ENCODE measurements at places on chromosomes 7 and 10.

DNA sequence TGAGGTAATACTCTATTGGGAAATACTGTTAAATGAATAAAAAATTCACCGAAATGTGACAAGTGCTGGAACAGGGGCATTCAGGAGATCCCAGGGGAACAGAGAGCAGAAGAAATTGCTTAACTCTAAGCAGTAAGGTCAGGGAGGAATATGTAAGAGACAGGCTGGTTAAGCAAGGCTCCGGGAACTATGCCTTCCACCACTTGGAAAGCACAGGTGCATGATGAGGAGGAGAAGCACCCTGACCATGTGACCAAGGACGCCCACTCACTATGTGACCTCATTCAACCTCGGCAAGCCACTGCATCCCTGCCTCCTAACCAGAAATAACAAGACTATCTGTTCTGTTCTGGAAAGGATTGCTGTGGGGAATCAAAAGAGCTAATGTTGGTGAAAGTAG lies 218.4 kb downstream of the ELMO1 start:
- DNase-seq = peak; percentile 76

DNA sequence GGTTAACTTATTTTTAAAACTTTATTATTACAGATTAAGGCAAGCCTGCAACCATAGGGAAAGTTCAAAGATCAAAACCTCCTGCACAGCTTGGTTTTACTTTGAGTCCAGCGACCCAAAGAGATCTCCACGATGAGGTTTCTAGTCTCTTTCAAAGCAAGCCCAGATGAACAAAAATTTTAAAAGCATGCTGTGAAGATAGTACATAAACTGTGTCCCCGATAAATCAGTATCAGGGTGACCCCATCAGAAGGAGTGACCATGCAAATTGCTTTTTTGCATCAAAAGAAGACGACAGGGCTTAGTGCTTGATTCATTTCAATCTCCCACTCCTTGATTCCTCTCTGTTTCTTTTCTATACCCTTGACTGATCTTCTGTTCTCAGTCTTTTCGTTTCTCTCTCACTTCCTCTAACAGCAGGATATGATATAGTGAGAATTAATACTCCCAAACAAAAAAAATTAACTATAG lies 16.0 kb upstream of the DNTT start:
- no peak for DNase-seq

DNA sequence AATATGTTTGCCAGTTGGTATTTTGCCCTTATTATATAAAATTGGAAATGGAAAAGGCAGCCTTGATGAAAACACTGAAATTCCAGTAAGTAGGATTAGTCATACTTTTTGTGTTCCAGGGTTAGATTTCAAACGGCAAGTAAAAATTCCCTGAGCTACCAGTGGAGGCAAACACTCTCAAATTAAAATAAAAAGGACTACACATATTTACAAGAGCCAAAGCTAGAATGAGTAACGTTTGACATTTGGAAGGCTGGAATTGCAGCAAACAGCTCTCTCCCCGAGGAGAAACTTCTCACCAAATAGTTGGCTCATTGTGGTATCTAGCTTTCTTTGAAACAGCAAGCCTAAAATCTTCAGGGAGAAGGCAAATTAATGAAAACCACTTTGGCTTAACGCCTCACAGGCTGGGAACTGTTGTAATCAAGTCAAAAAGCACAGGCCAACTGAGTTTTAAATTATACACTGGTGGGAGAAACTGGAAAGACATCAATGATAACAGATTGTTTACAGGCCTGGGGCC lies 288.4 kb downstream of the SNX13 start:
- DNase-seq = no peak

DNA sequence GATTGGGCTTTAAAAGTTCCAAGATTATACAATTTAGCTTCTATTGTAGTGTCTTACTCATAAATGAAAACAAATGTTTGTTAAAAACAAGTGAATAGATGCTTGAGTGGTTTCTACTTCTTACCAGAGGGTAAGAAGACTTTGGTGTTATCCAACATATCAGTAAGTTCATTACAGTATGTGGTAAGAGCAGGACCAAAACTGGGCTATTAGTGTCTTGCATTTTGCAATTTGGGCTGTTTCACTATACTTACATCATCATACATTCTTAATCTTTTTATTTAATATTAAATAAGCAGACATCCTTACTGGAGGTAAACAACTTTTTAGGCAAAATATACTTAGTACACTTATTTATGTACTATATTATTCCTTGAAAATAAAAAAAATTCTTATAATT lies 248.4 kb upstream of the HGF start:
- DNase-seq = no peak

DNA sequence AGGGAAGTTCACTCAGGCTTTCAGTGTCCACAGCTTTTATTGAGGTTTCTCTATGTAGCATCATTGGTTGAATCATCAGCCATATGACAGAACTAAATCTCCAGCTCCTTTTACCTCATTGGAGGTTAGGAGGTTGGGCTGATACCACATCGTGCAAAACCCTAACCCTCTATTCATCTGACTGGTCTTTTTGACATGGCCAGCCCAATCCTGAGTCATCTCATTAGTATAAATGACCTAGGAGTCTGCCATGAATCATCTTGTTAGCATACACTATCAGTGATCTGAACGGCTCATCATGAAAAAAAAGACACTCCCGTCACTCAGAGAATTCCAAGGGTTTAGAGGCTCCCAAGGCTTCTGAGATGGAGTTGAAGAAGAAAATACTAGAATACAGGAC lies 669.8 kb upstream of the POT1 start:
- DNase-seq = no peak

- DNase-seq = peak; percentile 81
Measured at GRCh38 chr10:43390759-43391158, 18.2 kb downstream of the HNRNPF start.

- DNase-seq = no peak
Measured at GRCh38 chr7:112065758-112066157, 140.4 kb downstream of the DOCK4 start.

GRCh38 chr10:70912556-70912955 lies 24.2 kb upstream of the PCBD1 start:
- DNase-seq = no peak

DNA sequence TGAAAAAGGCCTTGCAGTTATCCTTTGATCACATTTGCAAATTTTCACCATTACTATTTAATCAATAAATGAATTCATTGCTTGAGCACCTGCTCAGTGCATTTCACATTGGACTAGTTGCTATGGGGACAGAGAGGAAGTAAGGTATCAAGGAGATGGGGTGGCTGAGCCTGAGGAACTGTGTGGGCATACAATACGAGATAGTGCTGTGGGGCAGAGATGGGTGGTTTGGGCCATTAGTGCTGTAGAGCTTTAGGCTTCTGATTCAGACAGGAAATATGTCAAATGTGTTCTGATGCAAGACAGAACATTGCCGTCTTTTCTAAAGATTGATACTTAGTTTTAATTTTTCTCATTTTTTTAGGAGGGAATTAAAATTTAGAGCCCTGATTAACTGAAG lies 13.2 kb downstream of the ITGB8 start:
- no peak for DNase-seq

DNA sequence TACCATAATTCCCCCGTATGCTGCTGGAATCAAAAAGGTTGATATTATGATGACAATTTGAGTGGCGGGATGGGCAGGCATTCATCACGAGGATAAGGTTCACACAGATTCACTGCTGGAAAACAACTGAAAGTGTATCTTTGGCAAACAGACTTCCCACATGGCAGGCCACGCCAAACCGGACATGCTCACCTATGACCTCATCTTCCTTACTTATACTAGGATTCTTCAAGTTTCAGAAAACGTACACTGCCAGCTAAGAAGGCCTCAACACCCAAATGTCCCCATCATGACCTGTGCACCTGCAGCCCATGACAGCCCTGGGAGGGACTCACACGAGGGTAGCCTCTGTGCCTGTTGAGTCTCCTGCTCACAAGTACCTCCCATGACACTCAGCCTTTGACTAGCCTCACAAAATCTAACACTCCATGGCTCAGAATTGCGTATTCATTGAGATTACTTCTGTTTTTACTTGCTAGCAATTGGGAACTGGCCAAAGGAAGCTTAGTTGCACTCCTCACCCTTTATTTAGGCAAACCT lies 259.0 kb upstream of the GHITM start:
- DNase-seq = no peak

GRCh38 chr10:70571636-70572439 lies 30.7 kb downstream of the PRF1 start:
- no peak for DNase-seq

GRCh38 chr10:133529576-133529946 lies 2.4 kb downstream of the CYP2E1 start:
- no peak for DNase-seq

GRCh38 chr10:83820033-83820432 lies 319.3 kb upstream of the GHITM start:
- no peak for DNase-seq

- no peak for DNase-seq
Measured at GRCh38 chr10:14244147-14244546, 86.6 kb downstream of the FRMD4A start.

DNA sequence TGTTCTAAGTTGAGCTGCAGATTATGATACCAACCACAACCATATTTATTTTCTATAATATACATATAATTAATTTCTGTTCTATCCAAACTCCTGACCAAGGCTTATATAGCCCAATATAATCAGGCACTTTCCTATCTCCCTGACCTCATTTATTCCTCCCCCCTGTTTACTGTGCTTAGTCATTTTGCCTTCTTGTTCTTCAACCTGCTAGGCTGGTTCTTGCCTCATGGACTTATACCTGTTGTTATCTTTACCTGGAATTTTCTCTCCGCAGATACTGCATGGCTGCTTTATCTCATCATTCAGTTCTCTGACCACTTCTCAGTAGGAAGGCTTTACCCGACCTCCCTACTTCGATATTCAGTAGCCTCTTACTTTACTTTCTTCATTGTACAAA lies 24.9 kb upstream of the FAM3C start:
- DNase-seq = no peak

DNA sequence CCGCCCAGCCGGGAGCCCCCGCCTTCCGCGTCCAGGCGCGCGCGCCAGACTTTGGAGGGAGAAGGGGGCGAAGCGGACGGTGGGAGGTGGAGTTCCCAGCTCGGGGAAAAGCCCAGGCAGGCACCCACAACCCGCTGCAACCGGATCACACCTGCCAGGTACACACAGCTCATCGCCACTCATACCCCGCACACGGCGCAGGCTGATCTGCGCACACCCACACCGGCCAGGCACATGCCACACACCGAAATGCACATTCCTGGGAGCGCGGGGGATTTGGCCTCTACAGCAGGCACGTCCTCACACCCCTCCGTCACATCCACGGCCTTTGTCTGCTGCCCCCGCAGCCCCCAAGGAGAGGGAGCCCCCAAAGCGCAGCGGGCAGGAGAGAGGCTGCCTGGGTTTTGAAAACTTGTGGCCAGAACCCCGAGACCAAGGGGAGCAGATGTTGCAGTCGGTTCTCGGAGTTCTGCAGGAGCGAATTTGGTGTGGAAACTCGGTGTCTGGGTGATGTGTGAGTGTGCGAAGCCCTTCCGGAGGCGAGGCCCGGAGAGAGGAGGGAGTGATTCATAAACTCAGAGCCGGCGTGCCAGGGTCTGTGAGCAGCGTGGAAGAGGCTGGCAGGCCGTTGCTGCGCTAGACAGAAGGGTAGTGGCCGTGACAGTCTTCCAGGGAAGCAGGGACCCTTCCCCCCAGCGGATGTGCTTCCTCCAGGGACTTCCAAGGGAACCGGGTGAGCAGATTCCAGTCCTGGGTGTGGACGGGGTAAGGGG lies 734 bp downstream of the CHST3 start:
- peak; percentile 70 for DNase-seq

- DNase-seq = no peak
Measured at GRCh38 chr7:28116041-28116440, 64.6 kb downstream of the JAZF1 start.

GRCh38 chr10:10897400-10897799 lies 120.3 kb upstream of the CELF2 start:
- no peak for DNase-seq

DNA sequence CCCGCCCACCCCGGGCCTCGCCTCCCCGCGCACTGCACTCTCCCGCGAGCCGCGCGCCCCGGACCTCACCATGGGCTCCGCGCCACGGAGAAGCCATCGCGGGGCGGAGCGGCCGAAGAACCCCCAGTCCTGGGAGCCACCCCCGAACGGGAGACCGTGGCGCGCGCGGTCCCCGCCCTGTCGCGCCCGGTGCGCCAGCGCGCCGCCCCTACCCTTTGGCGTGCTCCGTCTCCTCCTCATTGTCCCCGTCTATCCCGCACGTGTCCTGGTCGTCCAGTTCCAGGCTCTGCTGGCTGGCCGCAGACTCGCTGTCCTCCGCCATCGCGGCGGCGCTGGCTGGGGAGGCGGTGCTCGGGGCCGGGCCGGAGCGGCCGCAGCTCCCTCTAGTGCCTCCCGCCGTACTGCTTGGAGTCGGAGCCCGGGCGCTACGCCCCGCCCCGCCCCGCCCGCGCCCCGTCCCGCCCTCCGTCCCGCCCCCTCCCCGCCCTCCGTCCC lies at the start of gene NMT2:
TSS of gene NMT2 (minus strand) at position 403 of the 495 bp plus-strand sequence. CDS start at position 322, 81 bp downstream.
- DNase-seq = no peak

DNA sequence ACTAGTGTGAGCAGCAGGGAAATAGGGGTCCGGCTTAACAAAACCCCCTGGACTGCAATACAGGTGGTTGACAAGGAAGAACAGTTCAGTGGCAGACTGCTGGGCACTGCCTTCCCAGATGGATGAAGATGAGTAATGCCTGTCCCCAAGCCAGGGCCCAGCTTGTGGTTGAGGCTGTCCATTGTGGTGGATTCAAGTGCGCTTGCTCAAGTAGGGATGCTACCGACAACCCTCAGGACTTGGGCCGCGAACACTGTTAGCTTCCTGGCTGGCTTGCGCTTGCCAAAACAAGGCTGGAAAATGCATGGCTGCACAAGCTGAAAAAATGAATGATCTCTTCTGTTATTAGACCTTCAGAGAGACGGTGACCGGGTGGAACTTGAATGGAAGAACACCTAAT lies 116.1 kb upstream of the ACBD5 start:
- no peak for DNase-seq

- no peak for DNase-seq
Measured at GRCh38 chr10:15897287-15897686, 37.0 kb upstream of the MINDY3 start.

- no peak for DNase-seq
Measured at GRCh38 chr7:94471604-94472003, 38.0 kb upstream of the CASD1 start.

- DNase-seq = peak; percentile 91
Measured at GRCh38 chr10:122331615-122332446, 42.7 kb upstream of the PLEKHA1 start.

GRCh38 chr7:73918926-73919693 lies 58.2 kb downstream of the TMEM270 start:
- no peak for DNase-seq

DNA sequence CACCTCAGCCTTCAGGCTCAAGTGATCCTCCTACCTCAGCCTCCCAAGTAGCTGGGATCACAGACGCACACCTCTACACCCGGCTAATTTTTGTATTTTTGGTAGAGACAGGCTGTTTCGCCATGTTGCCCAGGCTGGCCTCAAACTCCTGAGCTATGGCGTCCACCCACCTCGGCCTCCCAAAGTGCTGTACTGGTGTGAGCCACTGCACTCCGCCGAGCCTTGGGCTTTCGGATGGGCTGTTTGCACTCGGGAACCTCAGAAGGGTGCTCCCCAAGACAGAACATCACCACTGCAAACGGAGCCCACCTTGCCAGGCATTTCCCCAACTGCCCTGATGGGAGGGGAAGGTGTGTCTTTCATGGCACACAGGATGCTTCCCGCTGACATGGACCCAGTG lies 27.3 kb downstream of the TMEM120A start:
- no peak for DNase-seq

- DNase-seq = peak; percentile 69
Measured at GRCh38 chr10:70492786-70493659, 14.5 kb downstream of the PALD1 start.

Measured in globus pallidus (tissue), 1 donor.